ENCODE measurements at places on chromosomes 6 and 20.

DNA sequence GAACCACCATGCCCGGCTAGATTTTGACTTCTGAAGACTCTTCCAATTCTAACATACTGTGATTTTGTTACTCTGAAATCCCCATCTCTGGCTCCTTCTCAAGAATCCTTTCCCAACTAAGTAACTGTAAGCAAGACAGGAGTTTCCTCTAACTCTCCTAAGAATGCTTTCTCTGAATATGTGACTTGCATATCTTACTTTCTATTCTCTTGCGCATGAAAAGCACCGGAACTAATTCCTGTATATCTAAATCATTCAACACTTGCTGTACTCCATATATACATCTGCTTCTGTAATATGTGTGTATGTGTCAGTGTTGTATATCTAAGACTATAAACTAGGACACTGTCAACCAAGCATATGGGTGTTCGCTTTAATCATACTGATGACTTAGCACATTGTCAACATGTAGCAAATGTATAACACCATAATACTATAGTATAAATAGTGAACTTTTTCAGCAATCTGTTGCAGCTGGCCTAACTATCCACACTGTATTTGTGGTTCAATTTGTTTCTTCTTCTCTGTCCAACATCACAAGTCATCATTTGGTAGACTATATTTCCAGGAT, 108.1 kb upstream of the PRDM1 start:
- no peak for DNase-seq

DNA sequence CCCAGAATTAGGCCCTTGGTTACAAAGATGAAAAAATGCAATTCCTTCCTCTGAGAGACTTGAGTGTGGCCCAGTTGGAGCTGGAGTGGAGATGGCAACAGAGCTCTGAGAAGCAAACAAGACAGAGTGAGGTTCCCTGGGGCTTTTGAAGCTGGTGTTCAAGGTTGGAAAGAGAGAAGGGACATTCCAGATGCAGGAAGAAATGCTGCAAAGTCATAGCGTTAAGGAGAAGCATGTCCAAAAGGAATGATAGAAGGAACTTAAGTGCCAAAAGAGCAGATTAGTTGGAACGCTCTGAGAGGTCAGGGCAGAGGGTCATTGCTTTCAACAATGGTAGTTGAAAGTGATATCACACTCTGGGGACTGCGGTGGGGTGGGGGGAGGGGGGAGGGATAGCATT, 251.8 kb downstream of the TBC1D7 start:
- no peak for DNase-seq

DNA sequence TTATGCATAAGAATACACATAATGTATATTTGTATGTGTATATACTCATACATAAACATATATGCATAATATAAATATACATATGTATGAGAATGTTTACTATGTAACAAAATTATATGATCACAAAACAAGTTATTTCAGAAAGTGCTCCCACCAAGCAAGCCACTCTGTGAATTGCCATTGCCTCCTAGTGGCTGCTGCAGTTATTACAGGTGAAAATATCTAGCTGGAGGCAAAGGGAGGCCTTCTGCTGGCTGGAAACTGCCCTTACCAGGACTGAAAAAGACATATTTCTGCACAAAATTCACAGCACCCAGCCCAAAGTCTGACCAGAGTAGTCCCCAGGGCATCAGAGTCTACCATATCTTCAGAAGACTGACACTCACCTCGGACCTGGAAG, 14.4 kb upstream of the ADAM33 start:
- no peak for DNase-seq

DNA sequence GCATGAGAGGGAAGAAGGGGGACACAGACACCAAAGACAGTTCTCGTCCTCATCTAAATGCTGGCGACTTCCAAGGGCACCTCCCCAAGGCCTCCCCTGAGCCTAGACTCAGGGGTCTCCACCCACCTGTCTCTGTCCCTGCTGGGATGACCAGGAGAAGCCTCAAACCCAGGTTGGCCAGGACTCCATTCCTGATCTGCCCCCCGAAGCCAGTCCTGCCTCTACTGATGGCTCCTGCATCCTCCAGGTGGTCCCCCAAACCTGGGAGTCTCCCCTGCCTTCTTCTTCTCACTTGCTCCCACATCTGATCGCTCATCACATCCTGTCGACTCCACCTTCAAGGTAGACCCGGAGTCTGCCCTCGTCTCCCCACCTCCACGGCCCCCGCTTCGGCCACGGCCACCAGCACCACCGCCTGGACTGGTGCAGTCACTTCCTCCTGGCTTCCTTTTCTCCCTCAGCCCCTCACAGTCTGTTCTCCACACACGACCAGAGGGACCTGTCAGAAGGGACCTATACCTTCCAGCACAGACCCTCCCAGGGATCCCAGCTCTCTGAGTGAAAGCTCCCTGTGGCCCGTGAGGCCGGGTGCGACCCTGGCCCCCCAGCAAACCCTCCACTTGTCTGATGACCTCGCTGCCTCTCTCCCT, 92.1 kb downstream of the CEBPB start:
- DNase-seq = no peak

- peak; percentile 52 for DNase-seq
Observed at GRCh38 chr20:36886859-36887751, 11.2 kb downstream of the TLDC2 start.

DNA sequence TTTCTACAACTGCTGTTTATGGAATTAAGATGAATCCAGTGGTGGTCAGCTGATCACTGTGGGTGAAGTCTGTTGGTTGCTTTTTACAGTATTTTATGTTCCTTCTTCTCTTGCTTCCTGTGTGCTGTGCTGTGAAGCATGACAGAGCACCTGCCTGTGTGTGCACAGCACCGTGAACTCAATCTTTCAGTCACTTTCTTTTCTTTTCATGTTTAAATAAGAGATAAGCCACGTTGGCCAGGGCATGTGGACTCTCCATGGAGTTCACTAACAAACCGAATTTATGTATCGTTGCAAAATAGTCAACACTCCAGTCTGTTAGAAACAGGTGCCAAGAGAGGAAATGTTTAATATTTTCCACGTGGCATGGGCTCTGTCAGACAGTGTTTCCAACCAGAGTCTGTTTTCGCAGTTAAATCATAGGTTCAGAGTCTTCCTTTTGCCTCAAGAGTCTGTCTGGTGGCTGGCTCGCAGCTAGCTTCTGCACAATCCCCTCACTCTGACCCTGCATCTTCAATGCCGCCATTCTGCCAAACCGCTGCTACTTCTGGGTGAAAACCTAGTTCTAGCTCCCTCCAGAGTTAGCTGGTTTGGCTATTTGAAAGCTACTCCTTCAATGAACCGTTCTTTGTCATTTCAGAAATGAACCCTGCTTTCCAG, 73.2 kb downstream of the QRSL1 start:
- DNase-seq = no peak

DNA sequence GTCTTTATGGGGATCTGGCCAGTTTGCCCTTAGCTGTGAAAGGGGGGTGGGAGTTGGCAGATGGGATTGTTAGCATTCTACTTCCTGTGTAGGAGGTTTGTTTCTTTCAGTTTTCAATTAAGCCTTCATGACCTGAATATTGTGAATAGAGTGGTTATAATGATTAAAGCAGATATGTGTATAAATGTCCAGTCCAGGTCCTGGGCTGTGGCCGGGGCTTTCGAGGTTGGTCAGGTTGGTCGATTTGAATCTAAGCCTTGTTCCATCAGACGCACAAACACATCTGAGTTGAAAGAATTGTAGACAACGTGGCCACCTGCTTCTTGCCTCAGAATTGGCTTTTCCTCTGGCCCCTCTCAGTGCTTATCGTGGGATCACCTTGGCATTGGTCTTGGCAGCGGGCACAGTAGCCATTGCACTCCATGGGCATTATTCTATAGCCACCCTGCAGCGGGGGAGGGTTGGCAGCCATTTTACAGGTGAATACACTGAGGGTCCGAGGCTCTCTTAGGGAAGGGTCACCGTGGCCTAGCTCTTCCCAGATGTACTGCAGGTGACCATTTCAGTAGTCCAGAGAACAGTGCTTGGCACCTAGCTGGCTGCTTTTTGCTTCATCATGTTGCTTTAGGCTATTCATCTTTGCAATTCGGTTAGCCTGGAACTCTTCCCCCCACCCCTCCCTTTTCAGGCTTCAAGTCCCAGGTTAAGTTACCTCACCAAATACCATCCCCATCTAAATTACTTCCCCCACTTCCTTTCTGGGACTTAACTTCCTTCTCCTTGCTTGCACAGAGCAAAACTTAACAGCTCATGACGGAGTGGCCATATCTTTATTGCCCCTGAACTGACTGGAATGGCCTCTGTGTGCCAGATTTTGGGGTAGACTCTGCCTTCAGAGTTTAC, 1.1 kb downstream of the RNF114 start:
- no peak for DNase-seq

GRCh38 chr20:12870588-12870987, 138.2 kb upstream of the SPTLC3 start:
- no peak for DNase-seq

DNA sequence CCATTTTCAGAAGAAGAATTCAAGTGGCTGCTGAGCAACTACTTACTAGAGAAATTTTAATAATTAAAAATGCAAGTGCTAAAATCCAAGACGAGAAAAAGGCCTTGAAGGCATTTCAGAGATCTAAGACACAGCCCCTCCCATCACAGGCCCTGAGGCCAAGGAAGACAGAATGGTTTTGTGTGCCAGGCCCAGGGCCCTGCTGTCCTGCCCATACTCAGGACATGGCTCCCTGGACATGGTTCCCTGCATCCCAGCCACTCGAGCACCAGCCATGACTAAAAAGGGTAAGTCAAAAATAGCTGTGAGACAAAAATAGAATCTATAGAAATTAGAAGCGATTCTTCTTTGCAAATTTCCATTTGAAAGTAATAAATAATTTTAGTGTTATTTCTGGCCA, 364.9 kb downstream of the COL12A1 start:
- DNase-seq = no peak

- no peak for DNase-seq
Observed at GRCh38 chr6:154450498-154450897, 60.0 kb downstream of the CNKSR3 start.

GRCh38 chr20:8205996-8206395, 73.9 kb downstream of the PLCB1 start:
- DNase-seq = no peak

DNA sequence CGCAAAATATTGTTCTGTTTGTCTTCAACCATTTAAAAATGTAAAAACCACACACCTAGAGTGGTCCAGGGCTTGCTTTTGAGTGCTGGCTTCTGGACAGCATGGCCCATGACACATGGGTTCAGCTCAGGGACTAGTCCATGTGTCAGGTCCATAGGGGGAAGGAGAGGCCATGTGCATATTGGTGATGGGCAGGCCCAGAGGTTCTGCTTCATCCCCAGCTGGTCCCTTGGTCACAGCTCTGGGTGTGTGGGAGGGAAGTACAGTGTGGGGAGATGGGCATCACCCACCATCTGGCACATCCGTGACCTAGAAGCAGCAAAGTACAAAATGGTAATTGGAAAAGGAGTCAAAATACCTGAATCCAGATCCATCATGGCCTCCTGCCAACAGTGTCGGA, 50.7 kb downstream of the STK35 start:
- no peak for DNase-seq

DNA sequence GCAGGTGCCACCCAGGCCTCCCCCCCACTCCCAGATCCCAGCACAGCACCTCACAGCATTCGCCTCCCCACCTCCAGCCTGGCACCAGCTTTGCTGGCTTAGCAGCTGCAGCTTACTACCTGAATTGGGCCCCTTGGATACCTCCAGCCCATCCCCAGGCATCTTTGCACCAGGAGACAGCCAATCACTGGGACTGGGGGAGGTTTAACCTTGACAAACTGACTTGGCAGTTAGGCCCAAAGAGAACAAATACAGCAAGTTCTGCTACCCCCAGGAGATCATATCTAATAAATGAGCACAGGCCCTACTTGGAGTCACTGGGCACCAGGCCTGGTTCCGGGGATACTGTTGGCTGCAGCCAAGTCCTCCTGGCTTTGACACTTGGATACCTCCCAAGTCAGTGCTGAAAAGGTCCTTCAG, 8.8 kb downstream of the PDRG1 start:
- DNase-seq = no peak

DNA sequence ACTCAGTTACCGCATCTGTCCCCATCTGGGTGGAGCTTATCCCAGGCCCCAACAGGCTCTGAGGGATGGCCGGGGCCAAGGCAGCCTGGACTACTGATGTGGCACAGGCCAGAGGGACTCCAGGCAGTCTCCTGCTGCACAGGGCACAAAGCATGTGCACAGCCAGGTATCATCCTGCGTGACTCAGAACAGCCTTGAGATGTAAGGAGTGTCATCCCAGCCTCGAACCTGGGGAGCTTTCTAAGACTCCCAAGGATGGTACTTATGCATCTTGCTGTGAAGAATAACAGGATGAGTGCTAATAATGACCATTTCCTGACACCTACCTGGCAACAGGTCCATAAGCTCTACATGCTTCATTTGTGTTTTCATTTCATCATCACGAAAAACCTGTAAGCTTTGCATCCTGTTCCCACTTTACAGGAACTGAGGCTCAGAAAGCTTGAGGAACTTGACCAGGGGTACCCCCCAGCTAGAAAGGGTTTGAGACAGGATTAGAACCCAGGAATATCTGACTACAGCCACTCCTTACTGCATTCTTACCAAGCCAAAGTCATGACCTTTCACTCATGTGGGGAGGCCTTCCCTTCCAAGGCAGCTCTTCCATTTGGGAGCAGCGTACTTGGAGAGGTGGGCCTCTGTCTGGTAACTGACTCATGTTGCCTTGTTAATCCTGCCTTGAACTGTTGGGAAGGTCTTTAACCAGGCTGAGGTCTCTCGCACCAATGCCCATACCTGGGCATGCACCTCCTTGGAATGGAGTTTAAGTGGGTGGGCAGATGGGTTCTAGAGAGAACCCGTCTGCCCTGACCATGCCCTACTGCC, 1.9 kb downstream of the TRIB3 start:
- no peak for DNase-seq

GRCh38 chr6:42142118-42142835, at the start of gene C6orf132:
Gene C6orf132 (minus strand): TSS chr6:42142620. CDS start chr6:42142444, 176 bp downstream.
- no peak for DNase-seq

Data from stromal cell of bone marrow (primary cell).